Stimulated activated CD4-positive, alpha-beta T cell treated with anti-CD3 and anti-CD28 coated beads, TNF-alpha, amount 100 ng/mL, for 1 hour (primary cell): ENCODE measurements at places on chromosomes 2 and 18.

GRCh38 chr2:130762031-130762909 lies 6.9 kb downstream of the AMER3 start:
- no peak for DNase-seq

- no peak for DNase-seq
These were observed 157.2 kb downstream of the MIB1 start for GRCh38 chr18:21897811-21898210.

DNA sequence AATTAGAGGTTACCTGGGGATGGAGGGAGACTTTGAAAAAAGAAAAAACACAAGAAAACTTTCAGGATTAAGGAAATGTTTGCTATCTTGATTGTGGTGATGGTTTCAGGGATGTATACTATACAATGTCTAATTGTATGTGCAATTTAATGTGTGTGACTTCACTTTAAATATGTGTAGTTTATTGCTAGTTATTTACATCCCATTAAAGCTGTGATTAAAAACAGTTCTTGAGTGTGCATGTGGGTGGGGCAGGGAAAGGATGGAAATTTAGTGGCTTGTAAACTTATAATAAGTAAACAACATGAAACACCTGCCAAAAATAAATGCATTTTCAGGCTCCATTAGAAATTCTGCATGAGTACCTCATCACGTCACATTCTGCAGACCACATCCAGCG lies 167.0 kb downstream of the MYO5B start:
- DNase-seq, result no peak

GRCh38 chr18:32049393-32050171 lies 31.0 kb downstream of the RNF125 start:
- DNase-seq, result no peak

DNA sequence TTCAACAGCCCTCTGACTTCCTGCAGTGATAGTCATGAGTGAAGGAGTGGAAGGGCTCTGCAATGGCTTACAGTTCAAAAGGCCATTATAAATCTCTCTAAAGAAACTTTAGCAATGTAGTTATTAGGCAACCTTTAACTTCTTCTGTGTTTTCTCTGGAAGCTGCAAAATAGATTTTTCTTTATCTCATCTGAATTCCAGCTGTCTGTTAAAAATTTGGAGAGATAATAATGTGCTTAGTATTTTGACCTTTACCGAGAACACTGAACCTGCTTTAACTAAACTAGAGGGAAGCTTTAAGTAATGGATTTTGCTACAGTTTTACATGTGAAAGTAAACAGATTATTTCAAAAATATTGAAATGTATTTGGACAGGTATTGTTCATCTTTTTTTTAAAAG lies 847.9 kb downstream of the ERBB4 start:
- no peak for DNase-seq

DNA sequence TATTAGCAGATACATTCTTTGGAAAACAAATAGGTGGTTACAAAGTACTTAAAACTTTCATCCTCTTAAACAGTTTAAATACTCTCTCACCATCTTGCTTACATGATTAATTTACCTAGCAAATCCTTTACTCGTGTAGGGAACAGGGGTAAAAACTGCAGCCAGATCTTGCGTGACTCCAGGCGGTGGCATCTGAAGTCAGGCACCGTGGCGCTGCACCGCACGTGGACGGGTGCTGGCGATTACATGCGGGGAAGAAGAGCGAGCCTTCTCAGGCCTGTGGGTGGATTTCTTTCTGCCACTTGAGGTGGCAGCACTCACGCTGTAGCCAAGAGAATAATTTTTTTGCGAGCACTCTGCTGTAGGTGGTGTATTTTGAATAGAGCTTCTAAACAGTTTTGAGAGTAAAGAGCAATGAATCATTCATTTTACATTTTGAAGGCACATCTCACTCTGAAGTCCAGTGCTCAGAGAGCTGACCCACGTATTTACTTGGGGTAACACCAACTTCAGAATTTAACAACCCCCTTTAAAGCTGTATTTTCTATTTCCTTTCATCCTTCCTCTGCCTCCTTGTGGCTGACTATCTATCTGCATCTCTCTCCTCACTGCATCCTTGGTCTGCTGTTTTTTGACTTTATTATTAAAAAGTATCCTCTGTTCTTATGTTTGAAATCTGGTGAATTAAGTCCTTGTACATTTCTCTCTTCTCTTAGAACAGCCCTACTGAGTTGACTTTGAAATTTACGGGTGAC lies 68.9 kb downstream of the EPAS1 start:
- DNase-seq, result no peak

GRCh38 chr2:54524226-54524991 lies 68.3 kb downstream of the SPTBN1 start:
- DNase-seq, result no peak

DNA sequence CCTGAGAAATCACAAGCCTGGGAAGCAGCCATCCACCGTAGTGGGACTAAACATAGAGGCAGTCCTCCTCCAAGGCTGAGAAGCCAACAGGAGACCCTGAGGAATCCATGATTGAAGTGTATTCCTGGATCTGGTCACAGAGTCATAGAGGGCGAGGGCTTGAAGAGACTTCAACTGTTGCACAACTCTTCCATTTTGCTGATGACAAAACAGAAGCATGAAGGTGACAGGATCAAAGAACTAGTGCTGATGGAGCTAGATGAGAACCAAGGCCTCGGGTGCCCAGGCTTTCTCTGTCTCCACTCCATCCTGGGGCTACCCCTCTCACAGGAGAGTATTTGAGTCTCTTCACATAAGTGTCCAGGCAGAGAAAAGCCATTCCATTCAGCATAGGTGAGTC lies 30.1 kb upstream of the RAB27B start:
- no peak for DNase-seq

DNA sequence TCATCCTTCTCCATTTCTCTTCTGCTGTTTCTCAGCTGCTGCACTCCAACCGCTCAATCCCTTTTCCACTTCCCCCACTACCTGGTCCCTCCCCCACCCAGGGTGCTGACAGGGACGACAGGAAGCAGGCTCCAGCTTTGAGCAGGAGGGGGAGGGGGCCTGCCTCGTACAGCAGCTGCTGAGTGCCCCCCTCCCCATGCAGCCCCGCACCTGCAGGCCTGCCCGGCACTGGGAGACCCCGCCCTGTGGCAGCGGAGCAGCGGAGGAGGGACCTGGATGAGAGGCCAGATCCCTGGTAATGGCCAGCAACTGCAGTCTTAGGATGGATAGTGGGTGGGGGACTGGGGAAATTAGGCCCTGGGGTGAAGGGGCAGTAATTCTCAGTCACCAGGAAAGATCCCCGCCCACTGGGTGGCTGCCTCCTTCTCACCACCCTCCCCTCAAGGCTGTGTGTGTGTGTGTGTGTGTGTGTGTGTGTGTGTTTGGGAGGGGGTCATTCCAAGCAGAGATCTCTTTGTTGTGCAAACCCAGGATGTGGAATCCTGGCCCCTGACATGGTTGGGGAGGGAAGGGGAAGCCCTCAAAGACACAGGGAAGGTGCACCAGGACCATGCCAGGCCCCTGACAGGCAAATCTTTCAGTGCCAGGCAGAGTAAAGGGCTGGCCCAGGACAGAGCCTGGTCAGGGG lies 6.8 kb upstream of the CRYBA2 start:
- DNase-seq, result no peak

DNA sequence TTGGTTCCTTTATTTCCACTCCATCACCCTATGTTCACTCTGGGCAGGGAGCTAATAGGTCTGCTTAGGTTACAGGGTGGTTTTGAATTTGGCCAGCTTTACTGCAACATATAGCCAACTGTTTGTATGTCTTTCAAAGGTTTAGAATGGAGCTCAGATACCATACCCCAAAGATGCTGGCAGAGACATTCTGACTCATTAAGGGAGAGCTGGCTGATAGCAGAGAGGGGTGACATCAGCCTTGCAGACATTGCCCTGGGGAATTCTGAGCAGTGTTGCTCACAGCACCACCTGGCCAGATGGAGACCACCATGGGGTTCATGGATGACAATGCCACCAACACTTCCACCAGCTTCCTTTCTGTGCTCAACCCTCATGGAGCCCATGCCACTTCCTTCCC lies 2.1 kb downstream of the PROKR1 start:
- DNase-seq, result no peak
